CD4-positive, alpha-beta T cell treated with Interleukin-6 at 100 ng/mL for 8 hours (primary cell): ENCODE measurements at places on chromosomes 1 and 21.

DNA sequence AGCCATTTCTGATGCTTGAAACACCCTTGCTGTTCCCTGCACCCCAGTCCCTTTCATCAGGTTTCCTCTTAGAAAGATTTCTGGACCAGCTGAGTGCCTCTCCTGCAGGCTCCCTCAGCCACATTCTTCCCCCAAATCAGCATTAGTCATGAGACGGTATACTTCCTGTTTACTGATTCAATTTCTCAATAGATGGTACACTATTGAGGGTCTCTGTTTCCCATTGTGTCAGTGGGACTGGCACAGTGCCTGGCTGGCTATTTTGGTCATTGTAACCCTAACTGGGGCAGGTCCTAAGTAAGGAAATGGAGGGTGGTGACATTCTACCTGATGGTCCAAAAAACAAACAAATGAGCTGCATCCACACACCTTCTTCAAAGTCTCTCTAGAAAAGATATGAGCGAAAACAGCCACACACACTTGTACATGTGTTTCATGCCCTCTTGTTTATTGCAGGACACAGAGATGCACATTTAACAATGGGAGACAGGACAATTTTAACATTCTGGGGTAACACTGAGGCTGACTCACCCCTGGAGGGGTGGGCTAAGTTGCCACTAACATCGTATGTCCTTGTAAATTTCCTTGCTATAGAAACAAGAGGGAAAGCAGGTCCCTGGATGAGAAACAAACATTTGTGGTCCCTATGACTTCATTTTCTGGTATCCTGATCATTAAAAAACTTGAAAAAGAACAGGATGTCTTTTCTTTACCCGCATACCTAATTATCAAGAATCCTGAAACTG, 77.5 kb downstream of the RRAGC start:
- DNase-seq: no peak

DNA sequence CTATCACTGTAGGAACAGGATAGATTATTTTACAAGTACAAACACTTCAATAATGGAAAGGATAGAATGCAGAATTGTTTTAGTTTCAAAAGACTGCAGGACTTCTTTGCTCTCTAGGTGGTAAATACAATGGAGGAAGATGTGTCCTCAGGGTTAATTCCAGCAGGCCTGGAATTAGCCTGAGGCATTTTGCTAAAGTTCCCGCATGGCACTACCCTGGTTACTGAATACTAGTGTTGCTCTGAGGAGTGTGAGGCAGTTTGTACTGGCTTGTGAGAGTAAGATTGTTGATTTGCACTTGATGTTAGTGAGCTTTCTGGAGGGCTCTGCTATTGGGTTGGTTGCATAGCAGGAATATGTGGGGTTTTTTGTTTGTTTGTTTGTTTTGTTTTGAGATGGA, 61.4 kb downstream of the FASLG start:
- DNase-seq: no peak

GRCh38 chr1:236099355-236099974, 34.6 kb upstream of the NID1 start:
- DNase-seq: no peak

GRCh38 chr1:25461849-25462248, 31.2 kb downstream of the MACO1 start:
- no peak for DNase-seq

- no peak for DNase-seq
Measured at GRCh38 chr1:243249214-243249613, 5.9 kb downstream of the CEP170 start.

- no peak for DNase-seq
Measured at GRCh38 chr1:64885648-64886047, 80.7 kb downstream of the JAK1 start.

DNA sequence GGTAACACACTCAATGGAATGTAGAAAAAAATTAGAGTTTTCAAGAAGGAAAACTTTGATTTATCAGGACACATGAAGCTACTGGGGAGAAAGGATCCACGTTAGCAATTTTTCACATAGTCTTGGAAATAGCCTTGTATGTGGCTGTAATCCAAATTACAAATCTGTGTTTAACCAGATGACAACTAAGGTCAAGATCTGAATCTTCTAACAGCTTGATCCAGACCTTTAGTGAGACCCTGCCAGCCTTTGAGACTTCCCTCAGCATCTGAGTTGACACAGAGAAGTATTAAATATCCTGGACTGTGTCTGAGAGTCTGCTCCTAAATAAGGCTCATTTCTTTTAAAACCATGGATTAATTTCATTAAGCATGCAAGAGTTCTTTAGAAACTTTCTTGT, 135.9 kb upstream of the KCNK2 start:
- no peak for DNase-seq

DNA sequence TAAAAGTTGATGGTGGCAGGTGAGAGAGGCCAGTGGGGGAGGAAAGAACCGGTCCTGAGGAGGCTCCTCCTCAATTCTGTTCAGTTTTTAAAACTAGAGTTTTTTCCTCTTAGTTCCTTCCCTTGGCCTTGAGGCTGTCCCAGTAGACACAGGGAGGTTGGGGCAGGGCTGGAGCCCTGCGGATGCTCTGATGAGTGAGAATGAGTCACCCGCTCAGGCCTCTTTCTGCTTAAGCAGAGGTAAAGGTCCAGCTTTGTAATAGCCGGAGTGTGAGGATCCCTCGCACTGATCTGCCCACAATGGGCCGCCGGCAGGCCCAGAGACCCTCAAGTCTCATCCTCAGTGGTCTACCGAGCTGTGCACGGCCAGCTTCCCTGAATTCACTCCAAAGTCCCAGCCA, 49.6 kb upstream of the IRF2BP2 start:
- no peak for DNase-seq
